ENCODE measurements at places on chromosomes 2 and 18. TPM values are rescaled to one million over a fixed set of nuclear protein-coding genes. Genes with fewer than 3 reads are reported as not detected.

DNA sequence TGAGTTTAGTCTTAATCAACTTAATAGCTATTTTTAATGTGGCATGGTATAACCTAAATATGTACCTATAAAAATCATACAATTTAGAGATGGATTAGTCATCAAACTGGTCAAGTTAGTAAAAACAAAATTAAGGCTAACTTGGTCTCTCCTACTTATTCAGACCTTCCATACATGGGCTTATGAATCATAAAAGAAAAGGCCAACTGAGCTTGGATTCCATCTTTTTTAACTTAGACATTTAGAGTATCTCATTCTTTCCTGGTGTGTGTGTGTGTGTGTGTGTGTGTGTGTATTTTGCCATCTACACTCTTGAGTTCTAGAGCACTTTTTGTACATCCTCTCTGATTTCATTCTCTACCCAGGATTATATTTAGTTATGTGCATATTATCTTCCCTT lies 637.5 kb downstream of the PLCL1 start:
- no peak for DNase-seq

GRCh38 chr2:201130524-201131186 lies 14.7 kb downstream of the CFLAR start:
- DNase-seq, result no peak

SFXN5 gene
- polyA plus RNA-seq, result 32.8 TPM

- no peak for DNase-seq
Measured at GRCh38 chr2:43977677-43978375, 18.0 kb downstream of the LRPPRC start.

DNA sequence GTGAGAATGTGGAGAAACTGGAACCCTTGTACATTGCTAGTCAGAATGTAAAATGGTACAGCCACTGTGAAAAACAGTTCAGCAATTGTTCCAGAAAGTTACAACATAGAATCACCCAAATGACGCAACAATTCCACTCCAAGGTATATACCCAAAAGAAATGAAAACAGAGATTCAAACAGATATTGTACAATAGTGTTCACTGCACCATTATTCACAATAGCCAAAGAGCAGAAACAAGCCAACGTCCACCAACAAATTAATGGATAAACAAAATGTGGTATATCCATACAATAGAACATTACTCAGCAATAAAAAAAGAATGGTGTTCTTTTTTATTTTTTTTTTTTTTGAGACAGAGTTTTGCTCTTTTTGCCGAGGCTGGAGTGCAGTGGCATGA lies 10.9 kb downstream of the CLASP1 start:
- no peak for DNase-seq

TNFRSF11A gene
- polyA plus RNA-seq, result 2.8 TPM

- no peak for DNase-seq
Measured at GRCh38 chr18:70044632-70045031, 97.0 kb upstream of the CD226 start.

FARSB gene
- 26.9 TPM for polyA plus RNA-seq

TSHZ1 gene
- 32.5 TPM for polyA plus RNA-seq

DNA sequence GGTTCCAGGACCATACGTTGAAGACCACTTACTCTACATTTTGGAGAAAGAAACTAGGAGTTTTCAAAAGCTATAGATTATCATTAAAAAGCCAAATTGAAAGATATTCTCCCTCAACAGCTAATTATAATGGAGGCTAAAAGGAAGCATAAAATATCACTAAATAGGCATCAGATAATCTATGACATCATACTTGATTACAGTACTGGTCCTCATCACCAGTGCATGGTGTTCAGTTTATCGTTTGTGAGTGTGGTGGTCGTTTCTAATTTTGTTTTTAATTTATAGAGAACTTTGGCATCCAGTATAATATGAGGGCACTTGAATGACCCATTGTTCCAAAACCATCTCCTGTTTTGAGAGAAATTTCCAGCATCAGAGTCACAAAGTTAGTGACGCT lies 80.9 kb downstream of the HNRNPLL start:
- DNase-seq, result no peak

AUP1 gene
- polyA plus RNA-seq, result 110 TPM

DNA sequence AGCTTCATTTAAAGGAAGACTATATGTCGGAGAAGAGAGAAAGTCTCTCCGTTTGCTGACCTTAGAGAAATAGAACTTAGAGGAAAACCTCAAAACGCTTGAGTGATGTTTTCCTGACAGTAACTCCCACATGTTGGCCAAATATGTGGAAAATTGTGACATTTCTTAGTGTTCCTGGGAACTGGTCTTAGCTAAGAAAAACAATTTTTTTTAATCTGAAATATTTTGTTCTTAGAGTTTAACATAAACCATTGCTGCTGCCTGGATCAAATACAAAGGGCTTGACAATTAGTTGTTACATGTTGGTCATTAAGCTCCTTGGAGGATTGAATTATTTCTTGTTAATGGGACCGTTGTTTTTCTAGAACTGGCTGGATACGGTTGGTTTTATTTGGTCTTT lies 16.3 kb downstream of the DYNC2LI1 start:
- peak; percentile 28 for DNase-seq

DNA sequence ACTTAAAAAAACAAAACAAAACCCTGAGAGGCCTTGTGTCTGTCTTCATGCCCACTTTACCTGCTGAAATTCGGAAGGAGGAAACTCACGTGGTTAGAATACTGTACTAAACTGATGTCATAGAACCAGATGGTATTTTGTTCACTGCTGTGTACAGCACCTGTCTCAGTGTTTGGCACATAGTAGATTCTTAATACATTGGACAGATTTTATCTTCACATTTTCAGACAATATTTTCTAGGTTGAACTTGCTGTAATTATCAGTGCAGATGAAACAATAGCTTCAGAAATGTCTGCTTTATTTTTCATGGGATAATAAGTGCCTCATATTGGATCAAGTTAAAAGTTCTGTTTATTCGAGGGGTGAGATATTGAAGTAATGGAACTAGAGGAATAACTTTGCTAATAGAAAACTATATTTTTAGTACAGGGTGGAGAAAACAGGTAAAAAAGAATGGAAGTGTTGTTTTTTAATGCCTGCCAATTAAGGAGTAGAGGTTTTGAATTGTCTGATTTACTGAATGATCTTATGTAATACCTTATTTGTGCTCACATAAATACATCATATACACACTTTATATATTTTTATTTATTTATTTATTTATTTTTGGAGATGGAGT lies 23.7 kb downstream of the DDX1 start:
- no peak for DNase-seq

MTCL1 gene
- 37.5 TPM for polyA plus RNA-seq

SCN2A gene
- 3.2 TPM for polyA plus RNA-seq

CNTNAP5 gene
- polyA plus RNA-seq, result 0.11 TPM

DNA sequence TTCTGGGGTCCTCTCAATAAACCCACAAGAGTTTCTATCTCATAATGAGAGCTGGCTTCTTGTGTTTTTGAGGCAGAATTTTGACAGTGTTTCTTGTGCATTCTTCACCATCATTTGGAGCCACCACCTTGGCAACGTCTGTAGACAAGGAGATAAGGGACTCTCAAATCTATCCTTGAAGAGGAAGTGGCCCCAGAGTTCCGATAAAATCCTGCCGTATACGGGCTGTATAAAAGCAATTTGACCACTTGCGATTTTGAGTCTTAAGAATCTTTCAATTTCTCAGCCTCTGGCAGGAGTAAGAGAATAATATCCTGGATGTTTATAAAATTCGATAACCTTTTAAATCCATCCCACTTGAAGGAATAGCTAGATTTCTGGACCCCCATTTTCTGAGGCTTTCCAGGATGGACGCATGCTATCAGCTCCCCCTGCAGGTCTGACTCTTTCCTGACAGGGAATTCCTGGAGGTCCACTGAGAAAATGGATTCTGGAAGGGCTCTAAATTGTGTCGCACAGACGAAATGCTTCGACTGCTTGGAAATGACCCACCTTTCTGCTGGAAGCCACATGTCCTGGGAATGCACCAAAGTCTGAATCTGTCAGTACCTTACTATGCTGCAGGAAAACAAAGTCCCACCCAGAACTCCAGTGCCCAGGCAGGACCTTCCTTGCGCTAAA lies 54.1 kb downstream of the E2F6 start:
- DNase-seq, result no peak

LYPD6 gene
- 18.2 TPM for polyA plus RNA-seq

GRCh38 chr2:46939626-46940359 lies 24.2 kb upstream of the MCFD2 start:
- no peak for DNase-seq

GRCh38 chr18:79448621-79449020 lies 52.9 kb downstream of the NFATC1 start:
- no peak for DNase-seq

DNA sequence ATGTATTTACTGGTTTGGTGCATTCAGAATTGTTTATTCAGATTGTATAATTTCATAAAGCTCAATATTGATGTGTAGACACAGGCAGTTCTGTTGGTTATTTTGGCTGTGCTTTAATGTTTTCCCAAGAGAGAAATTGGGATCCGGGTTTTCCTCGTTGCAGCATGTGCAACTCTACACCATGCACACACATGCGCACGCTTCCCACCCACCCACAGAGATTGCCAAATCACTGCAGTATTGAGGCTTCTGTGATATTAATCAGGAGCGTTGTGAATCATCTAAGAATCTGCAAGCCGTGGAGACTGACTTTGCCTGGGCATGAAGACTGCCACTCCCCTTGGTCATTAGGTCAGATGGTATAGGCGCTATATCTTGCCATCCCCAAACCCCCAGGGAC lies 571.5 kb downstream of the SLC4A3 start:
- DNase-seq, result no peak

GRCh38 chr2:200733713-200734198 lies 78.0 kb upstream of the BZW1 start:
- no peak for DNase-seq

- DNase-seq, result no peak
Measured at GRCh38 chr2:25079050-25079635, 37.3 kb downstream of the EFR3B start.

- DNase-seq, result no peak
Measured at GRCh38 chr2:134564549-134564948, 154.3 kb downstream of the TMEM163 start.

DNA sequence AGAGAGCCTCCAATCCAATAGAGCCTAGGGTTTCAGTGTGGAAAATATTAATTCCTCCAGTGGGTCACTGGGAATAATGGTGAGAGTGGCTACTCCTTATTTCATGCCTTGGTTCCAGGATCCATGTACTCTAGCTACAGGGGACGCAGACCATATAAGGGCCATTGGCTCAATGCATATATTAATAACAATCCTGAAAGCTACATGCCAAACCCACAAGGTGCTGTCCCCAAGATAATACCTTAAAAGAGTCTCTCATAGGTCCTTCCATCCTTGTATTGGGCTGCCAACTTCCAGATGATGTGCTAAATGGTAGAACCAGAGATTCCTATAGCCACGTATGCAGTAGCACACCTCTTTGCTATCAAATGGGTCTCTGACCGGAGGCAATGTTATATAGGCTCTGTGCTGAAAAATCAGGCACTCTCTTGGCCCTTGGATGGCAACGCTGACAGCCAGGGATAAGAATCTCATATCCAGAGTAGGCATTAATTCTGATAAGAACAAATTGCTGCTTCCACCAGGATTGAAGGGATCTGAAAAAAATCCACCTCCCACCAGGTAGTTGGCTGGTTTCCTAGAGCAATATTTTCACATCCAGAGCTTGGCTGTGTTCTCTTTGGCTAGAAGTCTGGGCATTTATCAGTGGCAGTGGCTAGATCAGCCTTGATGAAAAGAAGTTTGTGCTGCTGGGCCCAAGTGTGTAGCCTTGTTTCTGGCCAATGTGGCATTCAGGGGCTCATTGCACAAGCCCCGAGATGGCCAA lies 218.1 kb upstream of the MGAT5 start:
- DNase-seq, result no peak

- DNase-seq, result no peak
Measured at GRCh38 chr2:146652311-146652710, 1192.5 kb upstream of the ACVR2A start.

- DNase-seq, result no peak
Measured at GRCh38 chr18:9191658-9192256, 55.2 kb downstream of the ANKRD12 start.

DNA sequence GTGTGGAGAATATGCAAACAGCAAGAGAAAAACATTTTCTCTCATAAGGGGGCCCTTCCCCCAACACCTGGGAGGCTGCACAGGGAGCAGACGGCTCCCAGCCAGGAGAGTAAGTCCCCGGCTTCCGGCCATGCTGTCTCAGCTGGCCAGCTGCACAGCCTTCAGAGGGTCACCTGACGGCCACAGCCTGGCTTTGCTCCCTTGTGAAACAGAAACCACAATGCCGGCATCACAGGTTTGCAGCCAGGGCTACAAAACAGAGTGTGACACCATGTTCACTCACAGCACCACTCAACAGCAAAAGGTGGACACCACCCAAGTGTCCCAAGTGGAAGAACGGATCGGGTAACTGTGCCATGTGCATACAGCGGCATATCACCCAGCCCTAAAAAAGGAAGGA lies 86.9 kb upstream of the GPC1 start:
- no peak for DNase-seq

DNA sequence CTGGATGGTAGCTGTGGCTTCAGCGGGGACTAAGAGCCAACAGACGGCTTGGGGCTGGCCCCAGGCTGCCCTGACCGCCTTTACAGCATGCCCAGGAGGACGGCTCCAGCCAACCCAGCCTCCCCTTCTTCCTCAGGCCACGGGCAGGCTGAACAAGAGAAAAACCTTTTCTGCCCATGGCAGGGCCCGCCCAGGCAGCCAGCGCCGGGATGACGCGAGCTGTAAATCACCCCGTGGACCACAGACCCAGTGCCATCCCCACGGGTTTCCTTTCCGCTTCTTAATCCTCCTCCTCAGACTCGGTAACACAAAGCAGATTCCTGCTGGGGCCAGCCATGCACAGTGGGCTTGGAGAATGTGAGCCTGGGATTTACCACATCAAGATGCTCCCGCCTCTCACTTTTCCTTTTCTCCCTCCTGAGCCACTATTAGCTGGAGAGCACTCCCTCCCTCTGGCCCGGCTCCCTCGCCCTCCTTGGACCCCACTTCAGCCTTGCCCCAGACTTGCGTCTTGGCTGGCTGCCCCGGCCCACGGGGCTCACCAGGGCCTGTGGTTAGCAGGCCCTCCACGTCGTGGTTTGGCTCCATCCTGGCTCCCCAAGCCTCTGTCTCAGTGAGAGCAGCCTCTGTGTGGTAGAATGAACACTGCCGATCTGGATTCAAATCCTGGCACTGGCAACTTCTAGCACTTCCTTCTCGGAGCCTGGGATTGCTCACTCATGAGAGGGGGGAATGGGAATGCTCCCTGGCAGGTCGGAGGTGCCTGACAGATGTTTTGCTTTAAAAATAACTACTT lies 31.4 kb downstream of the ATOH8 start:
- DNase-seq, result no peak

POTEC gene
- 0.09 TPM for polyA plus RNA-seq

UGT1A8 gene
- not detected for polyA plus RNA-seq

DNA sequence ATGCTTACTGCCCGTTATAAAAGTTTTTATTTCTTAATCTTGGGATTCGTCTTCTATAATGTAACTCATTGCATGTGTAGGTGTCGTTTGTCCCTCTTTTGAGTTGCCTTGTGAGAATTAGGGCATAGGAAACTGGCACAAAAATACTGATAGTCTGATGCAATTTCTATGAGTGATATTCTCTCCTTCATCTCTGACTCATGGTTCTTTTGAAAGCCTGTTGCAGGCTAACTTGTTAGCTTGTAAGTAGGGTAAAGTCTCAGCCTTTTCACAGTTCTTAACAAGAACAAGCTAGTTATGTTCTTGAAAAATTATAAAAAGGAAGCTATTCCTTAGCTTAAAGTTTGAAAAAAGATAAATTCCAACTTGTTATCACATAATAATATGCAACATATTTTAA lies 1085.4 kb upstream of the NRXN1 start:
- no peak for DNase-seq

All from renal pelvis (tissue), 12 donors.